ENCODE measurements at places on chromosomes 13 and 19.

GRCh38 chr13:104011505-104012241, 945.5 kb upstream of the SLC10A2 start:
- DNase-seq: no peak

GRCh38 chr19:36059180-36059910, 4.6 kb downstream of the WDR62 start:
- DNase-seq: no peak

- DNase-seq: no peak
Observed at GRCh38 chr13:114097212-114097892, 35.1 kb downstream of the RASA3 start.

- DNase-seq: no peak
Observed at GRCh38 chr19:28927456-28927855, 285.5 kb downstream of the UQCRFS1 start.

DNA sequence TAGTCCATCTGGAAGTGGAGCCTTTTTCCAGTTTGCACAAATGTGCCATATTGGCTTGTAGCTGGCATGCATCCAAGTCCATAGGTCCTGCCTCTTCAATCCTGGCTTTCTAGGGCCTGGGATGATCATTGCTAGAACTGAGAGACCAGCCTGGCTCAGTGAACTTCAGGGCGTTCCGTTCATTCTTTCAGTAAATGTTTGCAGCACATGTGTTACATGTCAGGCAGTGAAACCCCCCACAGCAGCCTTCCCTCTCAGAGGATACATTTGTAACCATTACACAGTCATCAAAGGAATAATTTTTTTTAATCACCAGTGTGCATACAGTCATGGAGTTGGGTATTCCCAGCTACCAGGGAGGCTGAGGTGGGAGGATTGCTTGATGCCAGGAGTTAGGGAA, 9.7 kb downstream of the FUT2 start:
- DNase-seq: no peak

GRCh38 chr19:8335343-8336071, 7.6 kb downstream of the KANK3 start:
- no peak for DNase-seq

- DNase-seq: no peak
Observed at GRCh38 chr19:34269968-34270621, 15.7 kb downstream of the GARRE1 start.

DNA sequence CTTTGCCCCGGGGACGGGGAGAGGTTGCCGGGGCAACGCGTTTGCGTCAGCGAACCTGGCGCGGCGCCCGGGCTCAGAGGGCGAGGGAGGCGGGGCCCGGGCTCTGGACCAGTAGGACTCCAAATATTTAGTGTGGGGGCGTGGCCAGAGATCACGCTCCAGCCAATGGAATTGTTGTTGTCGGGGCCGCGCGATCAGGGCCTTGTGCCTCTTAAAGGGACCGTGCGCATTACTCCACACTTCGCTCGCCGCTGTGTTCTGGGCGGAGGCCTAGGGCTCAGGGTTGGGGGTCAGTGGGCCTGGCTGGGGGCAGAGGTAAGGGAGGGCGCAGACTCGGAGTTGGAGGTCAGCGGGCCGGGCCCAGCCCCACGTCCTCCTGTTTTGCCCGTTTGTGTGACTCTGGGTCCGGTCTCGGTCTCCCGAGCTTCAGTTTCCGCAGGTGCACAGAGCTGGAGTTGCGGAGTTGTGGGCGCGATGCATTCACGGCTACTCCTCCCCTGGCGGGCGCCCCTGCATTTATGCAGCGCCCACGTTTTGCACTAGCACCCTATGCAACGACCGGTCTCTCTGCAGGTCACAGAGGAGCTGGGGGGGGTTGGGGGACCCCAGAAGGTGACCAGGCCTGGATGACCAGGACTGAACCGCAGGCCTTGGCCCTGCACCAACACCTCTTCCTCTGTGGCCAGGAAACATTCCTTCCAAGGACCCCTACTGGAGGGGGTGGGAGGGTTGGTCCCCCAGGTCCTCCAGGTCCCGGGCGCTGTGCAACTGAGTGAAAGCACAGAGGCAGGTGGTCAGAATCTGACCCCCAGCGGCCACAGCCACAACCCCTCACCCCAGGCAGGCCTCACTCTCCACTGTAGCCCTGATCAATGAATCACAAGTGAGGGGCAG, 10.7 kb upstream of the MKNK2 start:
- DNase-seq: peak; percentile 98

All from nucleus accumbens (tissue), 56 donors.